ENCODE measurements at places on chromosomes 5 and 9. TPM values are rescaled to one million over a fixed set of nuclear protein-coding genes. Genes with fewer than 3 reads are reported as not detected.
A peak's percentile ranks its signal among the peaks of the same experiment; 100 is the strongest.

IFNB1 gene
- total RNA-seq: not detected

KIF20A gene
- total RNA-seq: 1.3 TPM

ADAMTS19 gene
- not detected for total RNA-seq

SH3TC2 gene
- total RNA-seq: 4.1 TPM

SPOUT1 gene
- 15.0 TPM for total RNA-seq

CDHR2 gene
- total RNA-seq: not detected

DNA sequence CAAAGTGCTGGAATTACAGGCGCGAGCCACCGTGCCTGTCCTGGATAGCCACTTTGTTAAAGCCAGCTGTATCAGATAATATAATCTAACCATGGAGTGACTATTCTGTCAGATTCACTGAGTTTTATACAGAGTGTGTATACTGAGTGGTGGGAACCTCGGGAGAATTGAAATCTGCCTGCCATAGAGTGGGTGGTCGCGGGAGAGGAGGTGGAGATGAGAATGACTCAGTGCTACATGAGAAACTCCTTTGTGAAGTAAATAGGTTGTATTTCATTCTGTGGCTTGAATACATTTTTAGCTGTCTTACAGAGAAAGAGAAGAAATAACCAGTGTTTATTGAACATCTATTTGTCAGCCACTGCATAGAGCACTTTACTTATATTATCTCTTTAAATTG, 26.4 kb downstream of the ATP6V0E1 start:
- DNase-seq: peak; percentile 15

DNA sequence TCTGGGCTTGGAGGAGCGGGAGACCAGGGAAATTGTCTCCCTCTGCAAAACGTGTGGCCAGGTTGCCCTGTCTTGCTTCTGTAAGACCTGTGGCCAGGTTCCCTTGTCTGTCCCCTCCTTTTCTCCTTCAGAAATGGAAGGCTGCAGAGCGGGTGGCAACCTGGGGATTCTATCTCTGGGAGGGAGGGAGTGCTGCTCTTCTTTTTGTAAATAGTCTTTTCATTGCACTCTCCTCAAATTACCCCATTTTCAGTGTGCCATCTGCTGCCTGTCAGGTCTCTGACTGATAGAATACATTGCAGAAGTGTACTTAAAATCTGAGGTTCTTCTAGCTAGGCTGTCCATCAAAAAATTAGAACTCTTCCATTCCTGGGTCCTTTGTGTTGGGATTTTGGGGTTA, 126.0 kb downstream of the GABRB2 start:
- no peak for DNase-seq

- DNase-seq: no peak
Observed at GRCh38 chr5:141882594-141883183, 4.5 kb upstream of the PCDH1 start.

DNA sequence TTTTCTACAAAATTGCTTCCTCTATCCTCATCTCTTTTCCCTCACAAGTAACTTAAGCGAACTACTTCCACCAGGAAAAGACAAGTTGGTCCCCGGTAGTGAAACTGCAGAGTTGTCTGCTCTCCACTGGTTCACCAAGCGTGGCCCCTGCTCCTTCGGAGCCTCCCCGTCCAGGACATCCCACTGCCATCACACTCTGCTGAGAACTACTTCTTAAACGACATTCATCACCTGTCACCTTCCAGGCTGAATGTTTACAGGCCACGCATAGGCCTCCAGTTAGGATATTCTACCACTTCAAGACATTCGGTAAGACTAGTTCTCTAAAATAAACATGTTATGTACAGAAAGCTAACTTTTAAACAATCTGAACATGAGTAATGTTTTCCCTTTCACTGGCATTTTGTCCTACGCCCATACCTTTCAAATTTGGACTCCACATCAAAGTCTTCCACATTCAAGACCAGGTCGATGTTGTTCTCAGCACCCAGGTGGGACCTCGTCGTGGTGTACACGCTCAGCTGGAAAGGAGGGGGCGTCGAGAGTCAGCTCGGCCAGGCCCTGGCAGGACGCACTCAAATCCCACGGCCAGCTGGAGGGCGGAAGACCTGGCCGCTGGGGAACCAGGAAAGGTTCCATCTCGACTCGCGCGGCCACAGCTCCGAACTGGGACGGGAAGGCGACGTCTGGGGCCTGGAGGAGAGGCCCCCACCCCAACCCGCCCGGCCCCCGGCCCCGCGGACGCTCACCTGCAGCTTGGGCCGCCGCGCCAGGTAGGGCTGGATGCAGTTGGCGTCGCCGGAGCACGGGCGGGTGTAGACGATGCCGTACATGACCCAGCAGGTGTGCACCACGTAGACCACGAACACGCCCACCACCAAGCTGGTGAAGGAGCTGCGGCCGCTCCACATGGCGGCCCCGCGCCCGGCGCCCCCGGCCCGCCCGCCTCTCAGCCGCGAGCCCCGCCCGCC, 683 bp downstream of the CLPTM1L start:
- no peak for DNase-seq

DNA sequence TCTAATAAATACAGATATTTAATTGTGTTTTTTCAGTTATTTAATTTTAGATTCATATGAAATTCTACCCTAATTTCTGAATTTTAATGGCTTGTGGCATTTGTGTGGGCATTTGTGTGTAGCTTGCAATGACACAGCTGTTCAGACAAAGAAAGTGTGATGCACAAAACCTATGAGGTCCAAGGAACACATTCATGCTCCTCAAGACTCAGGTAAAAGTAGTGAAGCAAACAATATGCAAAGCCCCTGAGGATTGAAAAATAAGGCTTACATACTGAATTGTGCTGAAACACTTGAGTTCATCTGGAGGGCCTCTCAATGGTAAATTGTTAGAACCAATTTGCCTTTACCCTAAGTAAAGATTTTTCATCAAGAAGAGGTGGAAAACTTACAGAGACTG, 28.1 kb downstream of the IL7R start:
- DNase-seq: no peak

DNA sequence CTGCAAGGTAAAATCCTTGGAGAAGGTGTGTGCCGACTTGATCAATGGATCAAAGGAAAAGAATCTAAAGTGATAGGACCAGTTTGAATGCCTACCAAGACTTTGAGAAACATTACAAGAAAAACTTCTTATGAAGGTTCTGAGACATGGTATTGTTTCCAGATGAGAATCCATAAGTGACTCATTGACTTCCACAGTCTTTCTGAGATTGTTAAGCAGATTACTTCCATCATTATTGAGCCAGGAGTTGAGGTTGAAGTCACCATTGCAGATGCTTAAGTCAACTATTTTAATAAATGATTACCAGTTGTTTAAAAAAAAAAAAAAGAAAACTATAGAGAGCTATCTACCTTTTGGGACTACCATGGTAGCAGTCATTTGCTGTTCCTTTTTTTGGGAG, 7.0 kb downstream of the LNPEP start:
- DNase-seq: peak; percentile 59

- DNase-seq: peak; percentile 61
Observed at GRCh38 chr9:134555094-134555650, 86.4 kb upstream of the COL5A1 start.

DNA sequence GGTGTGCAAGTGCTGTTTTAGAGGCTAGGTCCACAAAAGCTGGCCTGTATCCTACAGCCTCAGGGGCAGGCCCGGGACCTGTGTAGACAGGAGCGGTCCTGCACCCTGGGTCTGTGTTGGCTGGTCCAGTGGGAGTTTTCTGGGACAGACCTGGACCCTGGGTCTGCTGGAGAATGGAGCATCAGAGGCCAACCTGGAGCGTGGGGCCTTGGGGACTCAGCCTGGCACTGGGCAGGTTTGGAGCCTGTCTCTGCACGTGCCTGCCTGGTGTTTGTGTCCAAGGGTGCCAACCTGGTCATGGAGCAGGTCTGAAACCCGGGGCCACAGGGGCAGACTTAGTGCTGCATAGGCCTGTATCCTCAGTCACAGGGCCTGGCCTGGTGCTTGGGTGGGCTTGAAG, 45.8 kb downstream of the SRFBP1 start:
- no peak for DNase-seq
